ENCODE measurements at places on chromosomes 11 and 22. TPM values are rescaled to one million over a fixed set of nuclear protein-coding genes. Genes with fewer than 3 reads are reported as not detected.

- no peak for DNase-seq
Observed at GRCh38 chr11:119103793-119104192, 2.1 kb upstream of the DPAGT1 start.

- no peak for DNase-seq
Observed at GRCh38 chr11:71284525-71285092, 32.2 kb upstream of the SHANK2 start.

- DNase-seq, result no peak
Observed at GRCh38 chr22:30214703-30215407, 31.7 kb downstream of the LIF start.

DNA sequence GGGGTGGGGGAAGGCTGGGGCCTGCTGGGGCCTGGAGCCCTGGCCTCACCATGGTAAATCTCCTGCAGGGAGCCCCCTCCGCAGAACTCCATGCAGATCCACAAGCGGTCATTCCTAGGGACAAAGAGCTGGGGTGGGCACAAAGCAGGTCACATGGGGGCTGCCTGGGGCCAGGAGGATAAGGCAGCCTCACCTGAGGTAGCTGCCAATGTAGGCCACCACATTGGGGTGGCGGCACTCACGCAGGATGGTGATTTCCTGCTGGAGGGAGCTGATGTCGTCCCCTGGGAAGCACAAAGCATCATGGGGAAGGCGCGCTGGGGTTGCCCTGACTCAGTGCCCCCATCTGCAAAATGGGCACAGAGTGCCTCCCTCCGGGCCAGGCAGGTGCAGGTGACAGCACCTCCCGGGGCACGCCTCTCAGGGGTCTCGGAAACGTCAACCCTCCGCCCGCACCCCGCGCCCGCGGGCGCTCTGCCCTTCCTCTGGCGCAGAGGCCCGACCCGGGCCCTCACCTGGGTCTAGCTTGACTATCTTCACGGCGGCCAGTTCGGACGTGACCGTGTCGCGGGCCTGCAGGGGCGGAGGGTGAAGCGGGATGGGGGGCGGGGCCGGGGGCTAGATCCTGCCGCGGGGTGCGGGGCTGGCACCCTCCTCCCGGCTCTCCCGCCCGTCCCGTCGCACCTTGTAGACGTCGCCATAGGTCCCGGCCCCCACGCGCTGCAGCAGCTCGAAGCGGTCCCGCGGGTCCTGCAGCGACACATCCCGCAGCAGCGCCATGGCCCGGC lies 450 bp downstream of the MAP4K2 start:
- no peak for DNase-seq

The OR51B4 gene
- total RNA-seq, result not detected

The CDCA5 gene
- 1.3 TPM for total RNA-seq

The MB gene
- total RNA-seq, result 17,299 TPM

GRCh38 chr22:49210606-49211005 lies 617.1 kb downstream of the BRD1 start:
- no peak for DNase-seq

The KRTAP5-11 gene
- not detected for total RNA-seq

The WT1 gene
- 2.6 TPM for total RNA-seq

The OR8J1 gene
- total RNA-seq, result not detected

The TMEM121B gene
- 1.7 TPM for total RNA-seq

DNA sequence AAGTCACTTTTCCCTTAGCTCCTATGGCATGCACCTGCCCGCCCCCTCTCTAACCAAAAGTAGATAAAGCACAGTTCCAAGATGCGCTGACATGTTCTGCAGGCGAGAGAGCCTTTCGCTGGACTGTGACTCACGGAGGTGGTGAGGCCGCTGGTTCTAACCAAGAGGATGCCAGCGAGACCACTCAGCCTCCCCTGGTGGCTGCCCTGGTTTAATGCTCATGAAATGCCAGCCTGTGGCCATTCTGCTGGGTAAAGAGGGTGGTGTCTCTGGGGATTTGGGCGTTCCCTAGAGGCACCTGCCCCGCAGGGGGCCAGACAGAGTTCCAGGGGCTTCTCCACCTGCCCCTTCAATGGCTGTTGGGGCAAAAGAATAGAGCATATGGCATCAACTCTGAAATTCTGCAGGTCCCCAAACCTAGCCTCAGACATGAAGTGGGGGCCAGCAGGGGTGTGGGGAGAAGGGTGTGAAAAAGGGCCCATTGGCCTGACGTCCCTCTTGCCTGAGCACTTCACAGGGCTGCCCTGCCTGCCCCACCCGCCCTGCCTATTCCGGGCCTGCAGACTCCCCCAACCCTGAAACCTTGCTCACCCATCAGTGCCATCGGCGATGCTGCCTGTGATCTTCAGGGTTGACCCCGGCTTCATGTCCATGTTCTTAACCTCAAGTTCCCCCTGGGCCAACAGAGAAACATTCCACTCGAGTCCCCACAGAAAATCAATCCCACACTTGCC lies 8.5 kb downstream of the LGALS2 start:
- no peak for DNase-seq

The OTOG gene
- not detected for total RNA-seq

The CST6 gene
- total RNA-seq, result not detected

DNA sequence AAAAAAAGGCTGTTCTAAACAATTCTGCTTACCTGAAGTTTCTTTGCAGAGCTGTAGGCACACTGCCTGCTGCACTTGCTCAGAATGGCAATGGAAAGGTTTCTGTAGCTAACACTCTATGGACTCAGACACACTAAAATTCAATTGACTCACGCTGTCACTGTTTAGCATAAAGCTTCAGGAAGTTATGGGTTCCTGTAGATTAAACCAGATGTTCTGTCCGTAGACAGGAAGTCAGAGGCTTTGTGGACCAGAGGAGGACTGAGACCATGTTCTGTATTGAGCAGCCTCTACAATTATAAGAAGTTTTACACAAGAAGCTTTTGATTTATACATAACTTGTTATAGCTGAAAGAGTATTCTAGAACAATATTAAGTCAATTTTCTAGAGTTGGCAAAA lies 70.4 kb downstream of the GLYATL1 start:
- DNase-seq, result no peak

GRCh38 chr11:27909386-27909785 lies 198.6 kb downstream of the KIF18A start:
- no peak for DNase-seq

DNA sequence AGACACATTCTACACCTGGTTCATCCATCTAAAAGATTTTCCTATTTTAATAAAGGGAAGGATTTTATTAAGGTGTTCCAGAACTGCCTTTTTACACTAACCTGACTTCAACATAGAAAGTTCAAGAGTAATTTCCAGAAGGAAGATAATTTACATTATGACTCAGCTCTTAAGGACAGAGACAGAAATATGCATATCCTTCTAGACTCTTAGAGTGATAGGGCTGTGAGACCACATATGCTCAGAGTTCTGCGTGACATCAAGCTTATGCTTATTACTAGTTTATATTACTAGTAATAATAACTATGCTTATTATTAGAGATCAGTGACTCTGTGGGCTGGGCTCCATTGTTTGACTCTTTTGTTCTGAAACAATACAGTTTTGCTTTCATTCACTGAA lies 4.6 kb downstream of the PDGFD start:
- DNase-seq, result no peak

The ACO2 gene
- total RNA-seq, result 887 TPM
